ENCODE measurements at places on chromosomes 12 and 14.

DNA sequence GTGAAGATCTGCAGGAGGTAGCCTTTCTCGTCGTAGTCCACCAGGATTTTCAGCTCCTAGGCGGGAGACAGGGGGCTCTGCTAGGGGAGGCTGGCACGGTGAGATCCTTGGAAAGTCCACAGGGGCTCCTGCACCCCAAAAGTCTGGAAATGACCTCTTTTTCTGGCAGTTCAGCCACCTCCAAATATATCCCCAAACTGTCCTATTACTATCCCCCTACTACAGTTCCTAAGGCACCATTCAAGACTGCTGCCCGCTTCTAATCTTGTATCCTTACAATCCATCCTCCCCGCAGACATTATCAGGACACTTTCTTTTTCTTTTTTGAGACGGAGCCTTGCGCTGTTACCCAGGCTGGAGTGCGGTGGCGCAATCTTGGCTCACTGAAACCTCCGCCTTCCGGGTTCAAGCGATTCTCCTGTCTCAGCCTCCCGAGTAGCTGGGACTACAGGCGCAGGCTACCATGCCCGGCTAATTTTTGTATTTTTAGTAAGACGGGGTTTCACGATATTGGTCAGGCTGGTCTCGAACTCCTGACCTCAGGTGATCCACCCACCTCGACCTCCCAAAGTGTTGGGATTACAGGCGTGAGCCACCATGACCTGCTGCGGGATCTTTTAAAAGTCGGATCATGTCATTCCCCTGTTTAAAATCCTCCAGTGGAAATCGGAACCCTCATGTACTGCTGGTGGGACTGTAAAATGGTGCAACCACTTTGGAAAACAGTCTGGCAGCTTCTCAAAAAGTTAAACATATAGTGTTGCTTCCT lies 18.5 kb downstream of the HPD start:
- H3K27me3 ChIP-seq, result no peaks in the 10 kb centered on the region
- peaks cover 3% of the 10 kb centered on the region for H3K4me1 ChIP-seq
- no peak for DNase-seq
- no peaks in the 10 kb centered on the region for H3K36me3 ChIP-seq
- no peak overlapping the region for H3K27ac ChIP-seq

DNA sequence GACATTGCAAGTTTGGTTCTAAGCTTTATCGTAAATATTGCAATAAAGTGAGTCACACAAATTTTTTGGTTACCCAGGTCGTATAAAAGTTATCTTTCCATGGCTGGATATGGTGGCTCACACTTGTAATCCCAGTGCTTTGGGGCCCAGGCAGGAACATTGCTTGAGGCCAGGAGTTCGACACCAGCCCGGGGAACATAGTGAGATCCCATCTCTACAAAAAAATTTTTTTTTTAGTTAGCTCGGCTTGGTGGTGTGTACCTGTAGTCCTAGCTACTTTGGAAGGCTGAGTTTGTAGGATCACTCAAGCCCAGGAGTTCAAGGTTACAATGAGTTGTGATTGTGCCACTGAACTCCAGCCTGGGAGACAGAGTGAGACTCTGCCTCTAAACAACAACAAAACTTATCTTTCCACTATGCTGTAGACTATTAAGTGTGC lies 24.4 kb downstream of the PRORP start:
- H3K4me3 ChIP-seq, result no peak overlapping the region
- H3K4me1 ChIP-seq, result no peaks in the 10 kb centered on the region
- H3K36me3 ChIP-seq, result no peaks in the 10 kb centered on the region
- no peak overlapping the region for H3K27ac ChIP-seq
- H3K27me3 ChIP-seq, result no peaks in the 10 kb centered on the region
- no peak for DNase-seq

GRCh38 chr14:25069879-25070278 lies 19.9 kb upstream of the STXBP6 start:
- H3K4me1 ChIP-seq, result no peaks in the 10 kb centered on the region
- peaks cover 5% of the 10 kb centered on the region for H3K27me3 ChIP-seq
- no peak overlapping the region for H3K27ac ChIP-seq
- no peak overlapping the region for H3K4me3 ChIP-seq
- DNase-seq, result no peak
- H3K36me3 ChIP-seq, result no peaks in the 10 kb centered on the region

GRCh38 chr14:30759172-30760125 lies 114.9 kb upstream of the COCH start:
- H3K4me3 ChIP-seq, result no peak overlapping the region
- no peaks in the 10 kb centered on the region for H3K36me3 ChIP-seq
- DNase-seq, result no peak
- peaks cover 3% of the 10 kb centered on the region for H3K27me3 ChIP-seq

DNA sequence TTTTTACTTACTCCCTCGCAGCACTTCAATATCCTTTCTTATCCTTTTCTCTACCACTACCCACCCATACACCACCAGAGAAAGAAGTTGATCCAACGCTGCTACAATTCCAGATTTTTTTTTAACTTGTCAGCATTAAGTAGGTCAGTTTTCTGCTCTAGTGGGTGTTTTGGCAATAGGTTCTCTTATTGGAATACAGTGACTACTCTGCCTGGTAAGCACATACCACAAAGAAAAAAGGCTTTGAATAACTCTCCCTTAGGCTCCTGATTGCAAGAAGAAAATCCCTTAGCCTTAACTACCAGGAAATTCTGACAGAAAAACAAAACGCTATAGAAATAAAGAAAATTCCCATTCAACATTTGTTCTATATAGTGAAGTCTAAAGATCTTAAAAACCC lies 72.0 kb downstream of the NUMB start:
- H3K4me3 ChIP-seq, result no peak overlapping the region
- peak; percentile 58 for DNase-seq
- no peaks in the 10 kb centered on the region for H3K4me1 ChIP-seq
- peaks cover under 1% of the 10 kb centered on the region for H3K36me3 ChIP-seq

DNA sequence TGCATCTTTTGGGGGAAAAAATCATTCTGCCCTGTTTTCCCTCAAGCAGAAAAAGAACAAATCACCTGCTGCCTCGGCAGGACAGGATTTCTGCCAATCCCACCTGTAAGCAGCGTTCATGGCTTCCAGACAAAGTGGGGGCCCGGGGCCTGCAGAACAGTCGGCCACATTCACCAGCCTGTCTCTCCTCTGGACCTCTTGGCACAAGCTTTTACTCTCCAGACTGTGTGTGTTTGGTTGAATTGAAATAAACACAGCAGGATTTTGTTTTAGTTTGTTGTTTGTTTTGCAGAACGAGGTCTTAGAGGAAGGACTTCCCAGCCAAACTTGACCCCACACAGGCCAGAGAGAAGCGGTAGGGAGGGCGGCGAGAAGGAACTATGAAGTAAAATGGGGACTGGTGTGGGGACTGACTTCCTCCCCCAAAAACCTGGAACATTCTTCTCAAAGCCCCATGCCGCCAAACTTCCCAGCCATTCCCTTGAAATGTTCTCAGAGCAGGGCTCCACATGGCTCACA lies 41.7 kb upstream of the FOS start:
- DNase-seq, result no peak
- peaks cover 7% of the 10 kb centered on the region for H3K4me1 ChIP-seq
- H3K36me3 ChIP-seq, result no peaks in the 10 kb centered on the region
- H3K27me3 ChIP-seq, result no peaks in the 10 kb centered on the region
- no peak overlapping the region for H3K27ac ChIP-seq
- no peak overlapping the region for H3K4me3 ChIP-seq

DNA sequence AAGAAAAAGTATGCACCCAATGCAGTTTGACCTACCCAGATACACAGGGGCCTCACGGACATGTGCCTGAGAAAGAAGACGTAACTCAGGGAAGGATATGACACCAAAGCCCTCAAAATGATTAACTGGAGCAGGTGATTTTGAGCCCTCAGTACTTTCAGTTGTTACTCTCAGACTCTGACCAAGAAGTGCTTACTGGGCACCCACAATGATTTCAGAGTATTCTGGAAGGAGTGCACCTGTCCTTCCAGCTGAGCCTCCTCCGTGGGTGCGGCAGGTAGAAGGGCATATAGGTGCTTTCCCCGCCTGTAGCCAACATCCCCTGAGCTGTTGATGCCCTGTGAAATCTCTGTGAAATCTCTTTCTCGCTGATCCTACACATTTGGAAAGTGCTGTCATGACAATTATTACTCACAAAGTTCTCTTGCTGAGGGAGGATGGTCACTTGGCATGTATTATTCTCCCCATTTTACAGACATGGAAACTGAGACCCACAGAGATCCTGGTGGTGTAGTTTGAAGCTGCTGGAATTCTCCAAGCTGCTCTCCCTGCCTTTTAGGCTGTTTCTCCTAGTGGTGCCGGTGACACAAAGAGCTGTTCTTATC lies 154.3 kb upstream of the CCND2 start:
- peaks cover 3% of the 10 kb centered on the region for H3K27me3 ChIP-seq
- H3K4me3 ChIP-seq, result no peak overlapping the region
- H3K27ac ChIP-seq, result no peak overlapping the region
- DNase-seq, result peak; percentile 18
- H3K4me1 ChIP-seq, result peaks cover 12% of the 10 kb centered on the region
- no peaks in the 10 kb centered on the region for H3K36me3 ChIP-seq

GRCh38 chr14:53740570-53740969 lies 216.1 kb downstream of the BMP4 start:
- H3K27me3 ChIP-seq, result peaks cover 3% of the 10 kb centered on the region
- H3K4me1 ChIP-seq, result no peaks in the 10 kb centered on the region
- no peak overlapping the region for H3K4me3 ChIP-seq
- H3K27ac ChIP-seq, result no peak overlapping the region

DNA sequence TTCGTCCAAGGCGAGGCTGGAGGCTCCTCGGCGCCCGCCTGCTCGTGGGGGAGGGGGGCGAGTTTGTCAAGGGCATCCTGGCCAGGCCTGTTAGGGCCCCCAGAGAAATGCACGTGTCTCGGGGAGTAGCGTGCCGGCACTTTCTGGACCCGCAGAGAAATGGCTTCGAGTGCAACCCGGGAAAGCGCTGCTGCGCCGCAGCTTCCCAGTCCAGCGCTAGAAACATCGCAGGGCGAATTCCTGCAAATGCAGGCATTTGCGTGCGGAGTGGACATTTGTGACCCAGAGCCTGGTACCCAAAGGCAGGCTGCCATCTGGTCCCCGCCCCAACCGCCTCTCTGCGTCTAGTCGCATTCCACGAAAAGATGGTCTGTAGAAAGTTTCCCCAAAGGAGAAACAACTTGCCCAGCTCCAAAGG lies 756 bp downstream of the LGR5 start:
- no peaks in the 10 kb centered on the region for H3K36me3 ChIP-seq
- peaks cover 5% of the 10 kb centered on the region for H3K4me1 ChIP-seq
- H3K27me3 ChIP-seq, result peaks cover 72% of the 10 kb centered on the region
- DNase-seq, result peak; percentile 73

- H3K36me3 ChIP-seq, result no peaks in the 10 kb centered on the region
- H3K4me1 ChIP-seq, result no peaks in the 10 kb centered on the region
- no peak overlapping the region for H3K27ac ChIP-seq
Observed at GRCh38 chr12:129614221-129614885, 289.5 kb downstream of the TMEM132D start.

GRCh38 chr14:56534656-56535055 lies 44.9 kb upstream of the TMEM260 start:
- no peak overlapping the region for H3K4me3 ChIP-seq
- H3K36me3 ChIP-seq, result no peaks in the 10 kb centered on the region
- DNase-seq, result no peak
- no peak overlapping the region for H3K27ac ChIP-seq
- H3K27me3 ChIP-seq, result no peaks in the 10 kb centered on the region

DNA sequence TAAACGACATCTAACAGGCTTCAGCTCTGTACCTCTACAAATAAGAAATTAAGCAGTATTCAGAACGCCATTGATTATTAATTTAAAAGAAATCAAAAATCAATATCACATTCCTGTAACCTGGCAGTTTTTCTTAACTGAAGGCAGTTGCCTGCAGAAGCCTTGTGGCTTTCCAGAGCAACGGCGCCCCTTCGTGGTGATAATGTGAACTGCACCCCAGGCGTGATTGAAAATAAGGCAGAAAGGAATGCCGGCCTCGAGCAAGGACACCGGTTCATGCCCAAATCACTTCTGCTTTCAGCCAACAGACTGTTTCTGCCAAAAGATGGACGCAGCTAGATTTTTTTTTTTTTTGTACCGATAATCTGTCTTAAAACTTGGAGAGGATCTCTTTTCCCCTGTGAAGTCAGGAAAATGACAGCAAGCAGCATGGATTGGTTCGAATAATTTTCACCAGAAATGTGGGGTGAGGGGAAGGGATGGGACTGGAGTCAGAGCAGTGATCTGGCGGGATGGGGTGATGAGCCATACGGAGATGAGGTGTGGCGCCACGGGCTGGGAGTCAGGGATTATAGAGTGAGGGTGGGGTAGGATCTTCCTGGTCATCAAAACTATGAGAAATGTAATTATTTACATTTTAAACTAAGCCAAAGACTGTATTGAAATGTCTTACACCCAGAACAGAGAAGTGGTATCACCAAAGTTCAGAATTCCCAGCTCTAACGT lies 473.0 kb downstream of the DPF3 start:
- H3K36me3 ChIP-seq, result no peaks in the 10 kb centered on the region
- no peak for DNase-seq
- no peak overlapping the region for H3K27ac ChIP-seq
- no peaks in the 10 kb centered on the region for H3K4me1 ChIP-seq
- no peaks in the 10 kb centered on the region for H3K27me3 ChIP-seq
- H3K4me3 ChIP-seq, result no peak overlapping the region

GRCh38 chr12:33942172-33942571 lies 80.1 kb upstream of the ALG10 start:
- H3K4me3 ChIP-seq, result no peak overlapping the region
- no peaks in the 10 kb centered on the region for H3K4me1 ChIP-seq
- no peak overlapping the region for H3K27ac ChIP-seq
- no peaks in the 10 kb centered on the region for H3K27me3 ChIP-seq
- H3K36me3 ChIP-seq, result no peaks in the 10 kb centered on the region
- no peak for DNase-seq

GRCh38 chr14:91902336-91902735 lies 35.0 kb upstream of the TC2N start:
- H3K4me1 ChIP-seq, result peaks cover 15% of the 10 kb centered on the region
- no peak overlapping the region for H3K4me3 ChIP-seq
- H3K27ac ChIP-seq, result no peak overlapping the region
- no peaks in the 10 kb centered on the region for H3K27me3 ChIP-seq

DNA sequence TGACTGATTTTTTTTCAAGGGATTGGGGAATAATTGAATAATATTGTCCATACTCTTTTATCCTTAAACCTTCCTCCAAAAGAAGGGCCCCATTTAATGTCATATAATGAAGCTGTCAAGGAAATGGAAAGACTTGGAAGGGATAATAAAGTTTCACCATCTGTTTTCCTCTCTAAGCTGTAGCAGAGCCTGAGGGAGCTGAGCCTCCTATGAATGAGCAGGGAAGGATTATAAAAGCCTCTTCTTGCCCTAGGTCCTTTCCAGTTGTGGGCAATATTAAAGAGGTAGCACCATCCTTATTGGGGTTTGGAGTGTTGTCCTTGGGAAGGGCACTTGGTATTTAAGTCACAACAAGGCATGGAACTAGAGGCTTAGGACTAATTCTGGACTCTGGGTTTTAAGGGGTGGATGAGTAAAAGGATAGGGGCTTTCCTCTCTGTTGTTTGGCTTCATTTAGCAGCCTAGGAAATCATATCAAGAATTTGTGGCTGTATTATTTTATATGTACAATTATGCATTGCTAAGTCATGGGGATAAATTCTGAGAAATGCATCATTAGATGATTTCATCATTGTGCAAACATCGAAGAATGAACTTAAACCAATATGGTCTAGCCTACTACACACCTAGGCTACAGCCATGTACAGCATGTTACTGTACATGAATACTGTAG lies 408.5 kb upstream of the DCN start:
- DNase-seq, result no peak
- no peaks in the 10 kb centered on the region for H3K27me3 ChIP-seq
- no peak overlapping the region for H3K4me3 ChIP-seq
- no peaks in the 10 kb centered on the region for H3K4me1 ChIP-seq
- no peak overlapping the region for H3K27ac ChIP-seq

- no peak for DNase-seq
- peaks cover 4% of the 10 kb centered on the region for H3K36me3 ChIP-seq
- no peaks in the 10 kb centered on the region for H3K4me1 ChIP-seq
- no peaks in the 10 kb centered on the region for H3K27me3 ChIP-seq
Observed at GRCh38 chr12:125124320-125124966, 59.2 kb downstream of the AACS start.
